ENCODE measurements at places on chromosomes 2 and 18.
A peak's percentile ranks its signal among the peaks of the same experiment; 100 is the strongest.

GRCh38 chr18:49524349-49524748 is 37.3 kb upstream of the C18orf32 start:
- DNase-seq = no peak

DNA sequence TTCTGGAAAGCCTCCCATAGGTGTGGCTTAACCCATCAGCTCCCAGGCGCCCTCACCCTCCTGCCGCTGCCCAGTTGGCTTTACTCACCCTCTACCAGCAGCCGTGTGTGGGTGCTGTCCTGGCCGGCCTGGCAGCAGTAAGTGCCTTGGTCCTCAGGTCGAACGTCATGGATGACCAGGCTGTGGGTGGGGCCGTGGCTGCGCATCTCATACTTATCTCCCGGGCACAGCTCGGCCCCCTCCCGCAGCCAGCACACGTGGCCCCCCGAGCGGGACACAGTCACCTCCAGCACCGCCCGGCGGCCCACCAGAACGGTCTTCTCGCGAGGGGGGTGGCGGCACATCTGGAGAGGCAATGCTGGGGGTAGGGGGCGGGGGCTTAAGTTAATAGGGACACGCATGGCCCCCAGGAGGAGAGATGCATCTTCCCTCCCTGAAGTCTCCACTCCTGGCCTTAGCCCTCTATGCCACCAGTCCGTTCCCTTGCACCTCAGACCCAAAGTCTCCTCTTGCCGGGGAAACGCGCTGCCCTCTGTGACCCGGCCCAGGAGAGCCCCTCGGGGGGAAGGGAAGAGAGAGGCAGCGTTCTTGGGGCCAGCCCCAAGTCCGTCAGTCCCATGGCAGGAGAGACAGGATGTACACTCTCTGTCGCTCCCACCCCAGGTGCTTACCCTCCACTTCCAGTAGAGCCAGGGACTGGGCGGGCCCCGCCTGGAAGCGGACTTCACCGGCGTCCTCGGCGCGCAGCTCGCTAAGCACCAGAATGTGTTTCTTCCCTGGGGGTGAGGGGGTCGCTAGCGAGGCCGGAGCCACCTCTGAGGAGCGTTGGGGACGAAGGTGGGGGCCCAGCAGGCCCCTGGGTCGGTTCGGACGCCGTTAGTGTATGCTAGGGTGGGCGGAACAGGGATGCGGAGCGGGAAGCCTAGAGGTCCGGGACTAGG is 7.9 kb downstream of the TMEM198 start:
- DNase-seq = no peak

GRCh38 chr2:46025676-46026075 is 271.5 kb upstream of the EPAS1 start:
- no peak for DNase-seq

- DNase-seq = no peak
Observed at GRCh38 chr2:143083636-143084035, 45.6 kb upstream of the ARHGAP15 start.

- no peak for DNase-seq
Observed at GRCh38 chr18:11672198-11672597, 16.9 kb upstream of the GNAL start.

DNA sequence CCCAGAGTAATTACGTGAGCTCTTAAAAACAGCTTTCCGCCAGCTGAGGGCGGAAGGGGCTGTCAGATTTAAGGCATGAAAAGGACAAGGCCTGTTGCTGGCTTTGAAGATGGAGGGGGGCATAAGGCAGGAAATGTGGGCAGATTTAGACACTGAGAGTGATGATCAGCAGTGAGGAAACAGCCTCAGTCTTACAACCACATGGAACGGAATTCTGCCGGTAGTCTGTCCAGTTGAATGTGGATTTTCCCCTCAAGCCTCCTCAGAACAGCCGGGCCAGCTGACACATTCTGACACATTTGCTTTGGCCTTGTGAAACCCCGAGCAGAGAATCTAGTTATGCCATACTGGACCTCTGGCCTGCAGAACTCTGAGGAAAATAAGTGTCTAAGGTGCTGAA is 16.6 kb downstream of the POLE4 start:
- no peak for DNase-seq

DNA sequence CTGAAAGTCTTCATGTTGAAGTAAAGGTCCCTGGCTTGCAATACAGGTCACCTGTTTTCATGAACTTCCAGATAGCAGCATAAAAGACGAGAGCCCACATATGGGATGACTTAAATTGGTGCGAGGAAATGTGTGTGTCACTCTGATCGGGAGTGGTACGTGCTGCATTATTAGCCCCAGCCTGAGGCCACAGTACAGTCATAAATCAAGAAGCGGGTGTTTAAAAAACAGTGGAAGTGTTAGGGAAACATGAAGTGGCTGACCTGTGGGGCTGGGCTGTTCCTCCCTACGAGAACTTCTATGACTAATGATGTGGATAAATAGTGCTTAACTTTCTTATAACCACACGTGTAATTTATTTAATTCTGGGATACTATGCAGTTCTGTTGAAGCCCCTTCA is 24.4 kb downstream of the RDH14 start:
- DNase-seq = no peak

- DNase-seq = no peak
Observed at GRCh38 chr2:1670636-1671035, 73.7 kb downstream of the PXDN start.

DNA sequence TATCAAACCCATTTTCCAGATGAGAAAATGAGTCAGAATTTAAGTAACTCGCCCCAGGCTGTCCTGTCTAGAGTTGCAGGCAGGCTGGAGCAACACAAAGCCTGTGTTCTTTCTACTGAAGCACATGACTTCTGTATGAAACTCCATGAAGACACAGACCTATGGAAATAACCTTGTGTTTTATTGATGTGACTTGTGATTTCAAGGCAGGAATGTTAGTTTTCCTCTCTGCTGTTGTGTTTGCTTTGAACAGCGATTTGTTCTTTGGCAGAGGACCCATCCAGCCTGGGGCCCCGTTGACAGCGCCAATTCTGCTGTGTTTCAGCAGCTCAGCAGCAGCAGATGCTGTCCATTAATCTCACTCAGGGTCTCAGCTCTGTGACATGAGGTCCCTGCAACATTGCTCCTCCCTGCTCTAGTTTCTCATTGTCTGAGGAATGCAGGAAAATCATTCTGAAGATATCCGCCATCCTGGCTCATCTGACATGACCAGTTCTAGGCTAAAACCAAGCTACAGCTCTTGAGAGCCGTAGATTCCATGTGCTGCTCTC is 344.3 kb upstream of the RAB12 start:
- DNase-seq = no peak

DNA sequence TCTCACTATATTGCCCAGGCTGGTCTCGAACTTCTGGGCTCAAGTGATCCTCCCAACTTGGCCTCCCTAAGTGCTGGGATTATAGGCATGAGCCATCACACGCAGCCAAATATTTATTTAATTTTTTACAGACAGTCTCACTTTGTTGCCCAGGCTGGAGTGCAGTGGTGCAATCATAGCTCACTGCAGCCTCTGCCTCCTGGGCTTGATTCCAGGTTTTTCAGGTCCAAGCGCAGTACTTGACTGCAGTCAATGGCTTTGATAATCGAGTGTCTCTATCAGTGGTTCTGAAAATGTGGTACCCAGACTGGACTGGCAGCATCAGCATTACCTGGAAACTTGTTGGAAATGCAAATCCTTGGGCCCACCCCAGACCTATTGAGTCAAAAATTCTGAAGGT is 63.1 kb downstream of the PLB1 start:
- DNase-seq = no peak

- DNase-seq = no peak
Observed at GRCh38 chr18:79916128-79916494, 35.3 kb downstream of the SLC66A2 start.

- DNase-seq = no peak
Observed at GRCh38 chr2:188322569-188323551, 31.2 kb downstream of the GULP1 start.

DNA sequence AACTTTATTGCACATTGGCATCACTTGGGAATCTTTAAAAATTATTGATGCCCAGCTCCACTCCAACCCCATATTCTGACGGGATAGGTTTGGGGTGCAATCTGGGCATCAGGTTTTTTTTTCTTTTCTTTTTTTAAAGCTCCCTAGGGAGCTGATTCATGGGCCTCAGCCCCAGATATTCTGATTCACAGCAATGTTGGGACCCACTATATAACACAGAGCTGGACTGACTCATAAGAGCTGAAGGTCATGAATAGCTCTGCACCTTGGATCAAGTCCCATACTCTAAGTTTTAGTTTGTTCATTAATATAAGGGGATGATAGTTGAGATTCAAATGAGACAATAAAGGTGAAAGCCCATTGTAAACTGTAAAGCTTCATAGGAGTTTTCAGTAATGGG is 191.1 kb upstream of the REV1 start:
- DNase-seq = no peak

DNA sequence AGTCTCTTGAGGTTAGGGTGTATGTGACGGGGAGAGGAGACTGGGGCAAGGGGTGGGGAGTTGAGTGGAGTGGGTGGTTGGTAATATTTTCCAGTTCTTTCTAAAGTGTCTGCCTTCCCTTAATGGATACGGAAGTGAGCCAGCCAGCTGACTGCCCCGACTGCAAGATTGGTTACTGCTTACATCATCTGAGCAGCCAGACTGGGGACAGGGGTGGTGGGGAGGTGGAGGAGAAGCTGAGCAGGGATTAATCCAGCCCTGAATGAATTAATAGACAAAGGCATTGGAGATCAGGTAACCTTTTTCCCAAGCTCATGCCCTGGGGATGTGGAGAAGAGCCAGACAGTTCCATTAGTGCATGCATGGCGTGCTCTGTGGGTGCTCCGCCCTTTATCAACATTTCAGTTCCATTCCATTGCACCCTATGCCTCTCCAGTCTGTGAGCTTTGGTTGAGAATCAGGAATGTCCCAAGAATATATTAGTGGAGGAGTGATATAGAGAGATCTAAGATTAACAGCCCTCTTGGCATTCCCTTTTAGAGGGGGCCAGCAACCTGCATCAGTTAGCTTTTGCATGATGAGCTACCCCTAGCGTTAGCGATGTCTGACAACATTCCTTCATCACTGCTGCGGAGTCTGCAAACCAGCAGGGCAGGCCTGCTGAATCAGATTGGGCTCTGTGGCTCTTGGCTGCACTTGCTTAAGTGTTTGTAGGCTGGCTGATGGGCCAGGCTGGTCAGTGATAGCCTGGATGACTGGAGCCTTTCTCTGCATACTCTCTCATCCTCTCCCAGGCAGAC is 67.4 kb downstream of the TNP1 start:
- no peak for DNase-seq

DNA sequence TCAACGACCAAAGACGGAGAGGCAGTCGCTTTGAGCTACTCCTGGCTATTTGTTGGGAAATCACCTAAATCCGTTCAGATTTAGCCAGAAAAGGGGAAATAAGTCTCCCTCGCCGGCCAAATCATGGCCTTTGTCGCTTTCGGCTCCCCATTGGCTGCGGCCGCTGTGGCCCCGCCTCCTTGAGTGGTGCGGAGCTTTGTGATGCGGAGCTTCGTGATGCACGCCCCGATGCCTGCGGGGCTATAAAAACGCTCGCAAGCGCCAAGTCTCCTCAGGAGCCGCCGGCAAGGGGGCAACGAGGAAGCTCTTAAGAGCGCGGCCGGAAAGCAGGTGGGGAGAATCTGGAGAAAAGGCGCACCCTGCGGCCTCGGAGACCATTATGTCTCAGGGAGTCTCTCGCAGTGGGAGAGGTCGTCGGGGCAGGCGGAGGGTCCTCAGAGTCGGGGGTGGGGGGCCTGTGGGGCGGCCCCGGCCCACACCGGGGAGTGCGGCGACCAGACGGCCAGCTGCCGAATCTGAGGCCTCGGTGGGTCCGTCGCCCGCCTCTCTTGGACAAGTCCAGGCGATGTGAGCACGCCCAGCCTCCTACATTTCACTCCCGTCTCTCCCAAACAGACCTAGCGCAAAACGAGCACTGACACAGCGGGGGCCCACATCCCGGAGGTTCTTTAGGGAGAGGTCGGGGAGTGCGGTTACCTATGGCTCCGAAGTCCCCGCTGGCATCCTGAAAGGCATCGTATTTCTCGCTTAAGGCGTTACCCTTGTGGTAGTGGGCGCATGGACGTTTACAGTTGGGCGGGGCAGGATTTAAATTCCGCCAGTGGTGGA is at the start of gene CABYR:
Gene CABYR, plus strand, starts transcription at position 274 of the 828 bp plus-strand sequence. CDS start 4,053 bp downstream, outside the sequence.
- peak; percentile 58 for DNase-seq

GRCh38 chr2:100906679-100907078 is 86.7 kb downstream of the NPAS2 start:
- no peak for DNase-seq

- DNase-seq = no peak
Observed at GRCh38 chr18:35143622-35144596, 96.9 kb upstream of the ZNF397 start.

GRCh38 chr2:141720476-141720875 is 410.3 kb downstream of the LRP1B start:
- no peak for DNase-seq

GRCh38 chr18:26657631-26658581 is 109.6 kb upstream of the KCTD1 start:
- no peak for DNase-seq

DNA sequence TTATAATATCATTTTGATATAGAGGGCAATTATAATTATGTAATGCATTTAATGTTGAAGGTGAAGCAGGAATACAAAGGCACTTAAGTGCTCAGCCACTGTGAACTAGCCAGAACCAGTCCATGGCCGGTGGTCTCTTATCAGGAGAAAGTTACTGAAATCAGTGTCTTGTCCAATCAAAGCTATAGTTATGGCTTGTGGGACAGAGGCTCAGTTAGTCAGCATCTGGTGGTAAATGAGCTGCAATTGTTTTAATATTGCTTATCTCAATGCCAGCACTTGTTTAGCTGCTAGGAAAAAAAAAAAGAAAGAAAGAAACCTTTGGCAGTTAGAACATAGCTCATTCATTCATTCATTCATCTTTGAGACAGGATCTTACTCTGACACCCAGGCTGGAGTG is 3.8 kb upstream of the ALS2 start:
- DNase-seq = no peak

GRCh38 chr2:127125821-127126220 is 18.9 kb upstream of the BIN1 start:
- DNase-seq = no peak

DNA sequence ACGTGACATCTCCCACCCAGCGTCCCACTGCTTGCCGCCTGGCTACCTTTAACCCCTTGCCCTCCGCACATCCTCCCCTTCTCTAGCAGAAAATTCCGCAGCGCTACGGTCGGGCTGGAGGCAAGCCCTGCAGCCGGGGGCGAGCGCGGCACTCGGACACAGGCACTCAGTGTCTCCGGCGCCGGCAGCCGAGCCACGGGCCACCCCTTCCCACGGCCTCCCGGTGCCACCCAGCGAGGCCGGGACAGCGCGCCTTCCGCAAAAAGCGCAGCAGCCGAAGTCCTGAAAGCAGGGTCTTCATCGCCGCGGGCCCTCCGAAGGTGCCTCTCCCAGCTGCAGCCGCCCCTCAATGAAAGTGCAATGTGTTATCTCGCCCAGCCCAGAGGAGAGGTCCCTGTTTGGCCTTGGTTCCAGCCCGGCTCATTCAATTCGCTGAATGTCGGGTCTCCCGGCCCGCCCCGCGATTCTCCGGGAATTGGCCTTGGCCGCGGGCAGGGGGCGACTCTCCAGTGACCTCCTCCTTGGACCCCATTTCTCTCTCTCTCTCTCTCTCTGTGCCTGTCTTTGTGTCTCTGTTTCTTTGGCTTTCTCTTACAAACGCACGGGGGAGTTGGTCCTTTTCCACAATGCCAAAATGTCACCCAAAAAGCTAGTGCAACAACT is 1.1 kb downstream of the DLGAP1 start:
- no peak for DNase-seq

GRCh38 chr2:31726457-31726856 is 145.7 kb upstream of the SRD5A2 start:
- DNase-seq = no peak

- DNase-seq = no peak
Observed at GRCh38 chr2:216441308-216442010, 29.2 kb downstream of the SMARCAL1 start.
